Aorta (tissue), 5 donors: ENCODE measurements at places on chromosomes 13 and 19. TPM values are rescaled to one million over a fixed set of nuclear protein-coding genes. Genes with fewer than 3 reads are reported as not detected.

GRCh38 chr19:40539070-40539469, 37.6 kb upstream of the SHKBP1 start:
- H3K4me3 ChIP-seq: no peak overlapping the region
- H3K36me3 ChIP-seq: no peaks in the 10 kb centered on the region
- DNase-seq: no peak
- no peaks in the 10 kb centered on the region for H3K27me3 ChIP-seq

DNA sequence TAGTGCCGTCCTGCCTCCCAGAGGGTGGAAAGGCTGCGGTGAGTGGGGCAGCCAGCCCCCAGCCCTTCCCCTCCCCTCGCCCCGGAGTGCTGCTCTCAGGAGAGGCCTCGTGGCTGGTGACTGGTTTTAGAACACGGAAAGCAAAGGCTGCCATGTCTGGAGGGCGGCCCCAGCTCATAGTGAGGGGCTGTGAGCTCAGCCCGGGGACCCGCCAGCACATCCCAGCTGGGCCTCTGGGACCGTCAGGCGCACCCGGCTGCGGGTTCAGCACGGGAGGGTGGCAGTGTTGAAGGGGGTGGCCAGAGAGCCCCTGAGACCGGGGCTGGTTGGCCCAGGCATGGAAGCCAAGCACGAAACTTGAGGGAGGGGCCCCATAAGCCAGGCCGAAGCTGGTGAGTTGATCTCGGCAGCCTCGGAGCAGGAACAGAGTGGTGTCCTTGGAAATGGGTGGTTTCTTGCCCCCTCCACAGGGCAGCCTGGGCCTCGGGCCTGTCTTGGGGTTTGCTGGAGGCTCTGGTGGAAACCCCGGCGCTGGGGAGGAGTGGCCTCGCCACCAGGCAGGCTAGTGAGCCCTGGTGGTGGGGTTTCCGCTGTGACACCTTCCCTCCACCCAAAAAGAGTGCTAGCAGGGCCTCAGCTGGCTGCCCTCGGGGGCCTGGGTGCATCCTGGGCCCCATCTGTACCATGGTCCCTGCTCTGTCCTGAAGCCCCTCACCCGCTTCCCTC, 157.7 kb downstream of the KDM4B start:
- DNase-seq: no peak
- no peaks in the 10 kb centered on the region for H3K4me1 ChIP-seq
- no peaks in the 10 kb centered on the region for H3K27me3 ChIP-seq
- no peaks in the 10 kb centered on the region for H3K36me3 ChIP-seq
- no peak overlapping the region for H3K4me3 ChIP-seq
- H3K27ac ChIP-seq: no peak overlapping the region

DNA sequence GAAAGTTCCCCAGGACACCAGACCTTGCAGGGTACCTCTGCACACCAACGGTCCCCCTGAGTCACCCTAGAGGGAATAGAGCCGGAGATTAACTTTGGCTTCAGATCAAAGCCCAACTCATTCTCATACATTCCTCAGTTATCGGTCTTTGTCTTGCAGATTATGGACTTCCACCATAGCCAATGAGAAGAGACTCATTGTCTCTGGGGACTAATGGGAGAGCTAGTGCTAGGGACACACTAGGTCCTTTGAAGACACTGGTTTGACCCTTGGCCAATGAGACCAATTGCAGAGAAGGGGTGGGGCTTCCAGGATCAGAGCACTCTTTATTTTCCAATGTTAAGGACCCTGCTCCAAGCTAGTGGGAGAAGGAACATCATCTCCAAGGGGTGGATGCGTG, 6.1 kb downstream of the KLK7 start:
- H3K27ac ChIP-seq: no peak overlapping the region
- no peaks in the 10 kb centered on the region for H3K4me1 ChIP-seq
- H3K36me3 ChIP-seq: no peaks in the 10 kb centered on the region
- no peaks in the 10 kb centered on the region for H3K27me3 ChIP-seq

DNA sequence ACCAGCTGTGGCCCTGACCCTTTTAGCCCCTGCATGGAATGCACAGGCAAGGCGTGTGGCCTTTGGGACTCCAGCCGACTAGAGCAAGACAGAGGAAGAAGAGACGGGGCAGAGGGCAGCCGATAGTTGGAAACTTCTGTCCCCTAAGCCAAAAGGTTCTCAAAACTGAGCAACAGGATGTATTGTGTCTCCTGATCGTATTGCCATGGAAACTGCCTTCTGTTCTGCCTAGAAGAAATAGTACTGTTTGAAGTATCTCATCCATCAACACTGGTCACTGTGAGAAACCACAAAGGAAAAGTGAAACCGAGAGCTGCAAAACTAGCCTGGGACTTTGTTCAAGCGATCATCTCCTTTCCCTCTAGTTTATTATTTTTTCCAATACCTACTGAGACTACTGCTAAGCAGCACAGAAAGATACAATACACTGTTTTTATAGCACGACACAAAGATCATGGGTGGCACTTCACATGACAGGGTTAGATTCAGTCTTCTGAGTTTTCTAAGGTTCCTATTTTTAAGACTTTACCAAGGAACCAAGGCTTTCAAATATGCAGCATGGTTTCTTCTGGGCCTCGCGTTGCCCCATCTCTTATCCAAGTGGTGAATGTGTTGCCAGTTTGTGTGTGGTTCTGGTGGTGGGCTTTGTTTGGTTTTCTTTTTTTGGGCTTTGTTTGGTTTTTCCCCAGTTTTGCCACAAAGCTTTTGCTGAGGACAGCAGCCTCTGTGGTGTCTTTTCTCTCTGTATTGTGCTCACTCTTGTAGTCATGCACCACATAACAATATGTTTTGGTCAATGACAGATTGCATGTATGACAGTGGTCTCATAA, 49.3 kb upstream of the GPR183 start:
- no peak for DNase-seq
- H3K36me3 ChIP-seq: peaks cover 1% of the 10 kb centered on the region
- no peak overlapping the region for H3K4me3 ChIP-seq
- no peaks in the 10 kb centered on the region for H3K27me3 ChIP-seq
- H3K27ac ChIP-seq: peak overlapping the region; percentile 2

- DNase-seq: no peak
- no peak overlapping the region for H3K4me3 ChIP-seq
- no peaks in the 10 kb centered on the region for H3K36me3 ChIP-seq
- no peaks in the 10 kb centered on the region for H3K4me1 ChIP-seq
Measured at GRCh38 chr19:492091-492531, 4.2 kb upstream of the MADCAM1 start.

ANKRD24 gene
- 0.29 TPM for total RNA-seq

DNA sequence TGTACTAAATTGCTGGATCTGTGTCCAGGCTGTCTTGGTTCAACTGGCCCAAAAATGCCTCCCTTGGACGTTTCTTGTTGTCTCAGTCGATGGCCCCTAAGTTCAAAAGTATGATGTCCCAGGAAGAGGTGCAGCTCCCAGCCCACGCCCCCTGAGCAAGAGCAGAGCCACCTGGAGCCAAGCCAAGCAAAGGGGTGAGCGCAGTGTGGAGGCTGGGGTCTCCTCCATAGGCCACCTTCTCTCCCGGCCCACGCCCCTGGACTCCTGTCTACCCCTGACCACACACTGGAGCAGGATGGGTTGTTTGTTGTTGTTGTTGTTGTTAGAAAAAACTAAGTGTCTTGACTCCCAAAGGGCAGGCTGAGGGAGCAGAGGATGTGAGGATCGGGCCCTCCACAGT, 26.0 kb upstream of the NPAS1 start:
- no peak for DNase-seq
- no peaks in the 10 kb centered on the region for H3K27me3 ChIP-seq
- no peaks in the 10 kb centered on the region for H3K36me3 ChIP-seq
- no peak overlapping the region for H3K4me3 ChIP-seq

DNA sequence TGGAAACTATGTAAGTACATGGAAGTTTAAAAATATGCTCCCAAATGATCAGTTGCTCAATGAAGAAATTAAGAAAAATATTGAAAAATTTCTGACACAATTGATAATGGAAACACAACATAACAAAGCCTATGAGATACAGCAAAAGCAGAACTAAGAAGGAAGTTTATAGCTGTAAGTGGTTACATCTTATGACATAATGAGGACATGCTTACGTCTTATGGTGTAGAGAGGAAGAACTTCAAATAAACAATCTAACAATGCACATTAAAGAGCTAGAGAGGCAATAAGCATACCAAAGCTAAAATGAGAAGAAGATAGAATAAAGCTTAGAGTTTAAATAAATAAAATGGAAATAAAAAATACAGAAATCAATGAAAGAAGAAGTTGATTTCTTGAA, 50.0 kb upstream of the CEACAM21 start:
- H3K27me3 ChIP-seq: no peaks in the 10 kb centered on the region
- no peak overlapping the region for H3K4me3 ChIP-seq
- no peak for DNase-seq
